ENCODE measurements at places on chromosomes 6 and 20.

- DNase-seq: no peak
Measured at GRCh38 chr6:93900142-93900541, 480.8 kb upstream of the EPHA7 start.

GRCh38 chr6:37699138-37699766, 1.6 kb upstream of the MDGA1 start:
- peak; percentile 85 for DNase-seq

DNA sequence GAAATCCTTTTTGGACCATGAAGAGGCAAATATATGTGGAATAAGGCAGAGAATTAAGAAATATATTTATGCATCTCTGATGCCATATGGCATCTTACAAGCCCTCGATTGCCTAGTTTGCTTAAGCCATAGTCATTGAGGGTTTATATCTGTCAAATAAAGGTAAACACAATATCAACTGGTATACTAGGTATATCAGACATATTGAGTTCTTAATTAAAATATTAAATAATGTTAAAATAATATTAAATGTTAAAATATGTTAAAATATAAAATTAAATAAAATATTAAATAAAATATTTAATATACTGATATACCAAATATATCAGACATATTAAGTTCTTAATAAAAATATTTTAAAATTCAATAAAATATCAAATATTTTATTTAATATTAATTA, 567.4 kb upstream of the PTCHD4 start:
- no peak for DNase-seq

- DNase-seq: no peak
Measured at GRCh38 chr6:121879149-121879548, 443.7 kb downstream of the GJA1 start.

GRCh38 chr20:34506480-34506879, 9.7 kb upstream of the DYNLRB1 start:
- DNase-seq: peak; percentile 19

DNA sequence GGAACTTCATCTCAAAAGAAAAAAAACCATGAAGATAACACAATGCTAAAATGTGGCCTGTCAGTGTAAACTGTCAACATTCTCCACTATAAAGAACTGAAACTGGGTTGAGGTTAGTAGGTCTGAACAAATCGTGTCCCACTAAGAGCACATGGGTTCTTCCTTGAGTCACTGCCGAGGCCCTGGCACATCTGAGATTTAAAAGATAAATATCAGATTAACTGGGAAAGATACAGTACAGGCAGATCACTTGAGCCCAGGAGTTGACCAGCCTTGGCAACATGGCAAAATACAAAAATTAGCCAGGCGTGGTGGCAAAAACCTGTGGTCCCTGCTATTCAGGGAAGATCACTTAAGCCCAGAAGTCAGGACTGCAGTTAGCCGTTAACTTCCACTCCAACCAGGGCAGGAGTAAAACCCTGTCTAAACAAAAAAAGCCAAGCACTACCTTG, 5.6 kb downstream of the EEF1A1 start:
- no peak for DNase-seq

DNA sequence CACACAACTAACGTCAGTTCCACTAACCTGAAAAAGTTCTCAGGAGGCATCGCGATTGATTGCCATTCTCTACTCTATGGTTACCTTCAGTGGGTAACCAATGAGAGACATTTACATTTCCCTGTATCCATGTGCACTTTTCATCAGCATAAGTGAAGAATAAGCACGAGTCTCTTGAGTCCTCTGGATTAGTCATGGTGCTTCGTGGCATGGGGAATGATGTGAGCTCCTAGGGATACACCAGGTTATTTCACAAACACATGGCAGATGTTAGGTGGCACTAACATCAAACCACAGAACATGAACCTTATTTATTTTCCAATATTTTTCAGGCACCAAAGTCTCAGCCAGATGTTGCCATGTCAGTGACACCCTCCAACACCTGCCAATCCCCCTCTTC, 64.0 kb downstream of the FYN start:
- no peak for DNase-seq

GRCh38 chr6:7232351-7232750, 80.6 kb downstream of the SSR1 start:
- DNase-seq: no peak

- peak; percentile 23 for DNase-seq
Measured at GRCh38 chr6:168865522-168865921, 388.1 kb downstream of the THBS2 start.

DNA sequence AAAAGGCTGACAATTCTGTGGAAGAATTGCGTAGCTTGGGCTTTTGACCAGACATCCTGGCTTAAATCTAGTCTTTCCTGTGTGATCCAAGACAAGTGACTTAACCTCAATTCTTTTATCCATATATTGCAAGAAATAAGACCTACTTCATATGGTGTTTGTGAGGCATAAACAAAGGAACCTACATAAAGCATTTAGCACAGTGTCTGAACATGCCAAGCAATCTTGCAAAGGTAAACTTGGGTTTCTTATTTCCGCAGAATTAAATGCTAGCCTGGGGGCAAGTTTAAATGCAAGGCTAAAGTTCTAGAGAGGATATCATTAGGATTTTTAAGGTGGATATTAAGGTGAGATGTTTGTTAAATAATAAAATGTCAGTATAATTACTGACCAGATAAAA, 47.9 kb downstream of the HDDC2 start:
- DNase-seq: no peak

GRCh38 chr6:98823428-98824161, 10.8 kb upstream of the POU3F2 start:
- no peak for DNase-seq

GRCh38 chr6:158900663-158901312, 81.6 kb upstream of the EZR start:
- DNase-seq: no peak

GRCh38 chr6:151914484-151914883, 107.0 kb downstream of the ESR1 start:
- no peak for DNase-seq

- DNase-seq: no peak
Measured at GRCh38 chr6:46323312-46323965, 152.7 kb upstream of the ENPP5 start.

- DNase-seq: no peak
Measured at GRCh38 chr20:35304956-35305355, 12.7 kb upstream of the FAM83C start.

GRCh38 chr20:45725134-45725533, 3.0 kb downstream of the SPINT4 start:
- no peak for DNase-seq

- DNase-seq: no peak
Measured at GRCh38 chr6:6090861-6091607, 84.3 kb upstream of the NRN1 start.

- DNase-seq: no peak
Measured at GRCh38 chr6:42375007-42375635, 76.6 kb downstream of the TRERF1 start.

- DNase-seq: no peak
Measured at GRCh38 chr20:52490711-52491430, 299.3 kb upstream of the ZFP64 start.

- no peak for DNase-seq
Measured at GRCh38 chr6:35500782-35501181, 3.9 kb upstream of the TEAD3 start.

- no peak for DNase-seq
Measured at GRCh38 chr20:6644813-6645628, 122.5 kb upstream of the BMP2 start.

DNA sequence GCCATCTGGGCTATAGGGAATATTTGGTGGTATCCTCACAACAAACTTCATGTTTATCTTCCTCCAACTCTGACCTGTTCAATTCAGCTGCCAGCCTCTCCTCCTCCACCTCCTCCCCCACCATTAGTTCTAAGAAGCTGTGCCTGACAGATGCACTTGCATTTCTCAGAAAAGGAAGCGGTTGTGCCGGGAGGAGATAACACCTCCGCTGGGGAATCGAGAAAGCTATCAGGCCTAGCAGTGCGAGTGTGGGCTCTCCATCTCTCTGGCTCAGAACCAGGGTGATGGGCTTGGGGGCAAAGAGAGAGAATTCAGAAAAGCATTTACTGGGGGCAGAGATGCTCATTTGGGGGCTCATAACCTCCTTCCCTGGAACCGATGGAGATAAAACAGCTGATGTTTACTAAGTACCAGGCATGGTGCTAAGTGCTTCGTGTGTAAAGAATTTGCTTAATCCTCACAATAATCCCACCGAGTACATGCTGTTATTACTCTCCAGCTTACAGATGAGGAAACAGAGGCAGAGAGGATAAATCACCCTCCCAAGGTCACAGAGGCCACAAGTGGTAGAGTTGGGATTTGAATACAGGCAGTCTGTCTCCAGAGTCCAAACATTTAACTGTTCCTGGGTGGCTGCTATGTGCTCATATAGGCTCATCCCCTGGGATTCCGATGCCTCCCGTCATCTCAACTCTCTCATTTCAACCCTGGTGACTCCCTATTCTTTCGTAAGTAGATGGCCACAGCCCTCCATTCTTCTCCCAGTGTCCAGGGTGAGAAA, 38.3 kb downstream of the COX4I2 start:
- DNase-seq: no peak

DNA sequence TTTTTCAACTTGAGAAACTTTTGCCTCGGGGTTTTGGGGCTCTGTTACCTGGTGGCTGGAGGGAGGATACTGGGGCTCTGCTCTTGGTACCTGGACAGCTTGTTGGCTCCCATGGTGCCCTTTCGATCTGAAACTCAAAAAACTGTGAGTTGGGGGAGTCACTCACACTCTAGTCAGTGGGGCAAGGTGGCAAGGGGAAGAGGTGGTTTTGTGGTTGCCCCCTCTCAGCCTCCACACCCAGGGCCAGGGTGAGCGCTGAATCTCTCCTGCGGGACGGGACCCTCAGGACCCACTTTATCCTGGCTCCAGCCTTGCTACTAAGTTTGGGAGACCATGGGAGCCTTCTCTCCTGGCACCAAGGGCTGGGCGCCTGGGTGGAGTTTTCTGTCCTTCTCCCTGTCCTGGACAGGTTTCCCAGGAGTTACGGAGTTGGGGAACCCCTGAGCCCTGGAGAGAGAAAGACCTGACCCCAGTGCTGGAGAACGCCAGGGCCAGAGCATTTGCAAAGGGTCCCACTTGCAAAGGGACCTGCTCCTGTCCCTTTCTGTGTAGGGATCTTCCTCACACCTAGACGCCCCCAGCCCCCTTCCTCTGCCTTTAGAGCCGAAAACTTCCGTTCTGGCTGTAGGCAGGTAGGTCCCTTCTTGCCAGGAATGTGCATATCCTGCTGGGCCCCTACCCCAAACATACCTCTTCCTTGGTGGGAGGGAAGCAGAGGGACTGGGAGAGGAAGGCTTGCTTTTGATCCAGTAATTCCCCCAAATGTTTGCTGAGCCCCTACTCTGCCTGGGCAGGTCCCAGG, 2.9 kb downstream of the FOXP4 start:
- no peak for DNase-seq

DNA sequence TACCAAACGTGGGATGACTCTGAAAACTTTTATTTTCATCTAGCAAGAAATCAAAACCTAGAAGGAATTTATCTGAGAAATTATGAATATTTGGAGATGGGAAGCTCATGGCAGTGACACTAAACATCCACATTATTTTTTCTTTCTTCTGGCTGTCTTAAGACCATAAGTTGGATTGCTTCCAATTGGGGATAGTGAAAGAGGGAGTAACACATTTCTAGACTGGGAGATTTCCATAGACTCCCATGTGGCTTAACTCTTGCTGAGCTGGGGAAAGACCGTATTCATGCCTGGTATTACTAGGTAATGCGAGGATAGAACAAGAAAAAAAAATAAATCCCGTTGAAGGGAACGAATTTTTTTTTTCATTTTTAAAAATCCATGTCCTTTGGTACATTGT, 120.0 kb downstream of the UTRN start:
- no peak for DNase-seq

GRCh38 chr6:47700053-47700452, 1.7 kb downstream of the ADGRF4 start:
- no peak for DNase-seq

GRCh38 chr6:7126754-7127153, 19.0 kb downstream of the RREB1 start:
- DNase-seq: no peak

DNA sequence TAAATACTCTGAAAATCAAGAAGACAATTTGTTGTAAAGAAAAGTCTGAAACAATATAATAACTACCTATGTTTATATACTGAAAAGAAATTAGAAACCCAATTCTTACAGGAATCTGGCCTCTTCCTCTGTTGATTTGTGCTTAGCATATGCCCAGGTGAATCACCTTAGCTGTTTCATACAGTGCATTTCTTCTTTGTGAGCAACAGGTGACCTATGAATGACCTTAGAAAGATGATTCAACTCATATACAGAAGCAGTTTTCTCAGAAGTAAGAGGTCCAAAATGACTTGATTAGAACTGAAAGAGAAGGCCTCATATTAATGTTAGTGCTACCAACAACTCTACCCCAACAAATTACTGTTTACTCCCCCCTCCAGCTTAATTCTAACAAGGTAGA, 419.5 kb upstream of the ID4 start:
- DNase-seq: no peak

- no peak for DNase-seq
Measured at GRCh38 chr6:36914227-36914794, 28.6 kb downstream of the C6orf89 start.

DNA sequence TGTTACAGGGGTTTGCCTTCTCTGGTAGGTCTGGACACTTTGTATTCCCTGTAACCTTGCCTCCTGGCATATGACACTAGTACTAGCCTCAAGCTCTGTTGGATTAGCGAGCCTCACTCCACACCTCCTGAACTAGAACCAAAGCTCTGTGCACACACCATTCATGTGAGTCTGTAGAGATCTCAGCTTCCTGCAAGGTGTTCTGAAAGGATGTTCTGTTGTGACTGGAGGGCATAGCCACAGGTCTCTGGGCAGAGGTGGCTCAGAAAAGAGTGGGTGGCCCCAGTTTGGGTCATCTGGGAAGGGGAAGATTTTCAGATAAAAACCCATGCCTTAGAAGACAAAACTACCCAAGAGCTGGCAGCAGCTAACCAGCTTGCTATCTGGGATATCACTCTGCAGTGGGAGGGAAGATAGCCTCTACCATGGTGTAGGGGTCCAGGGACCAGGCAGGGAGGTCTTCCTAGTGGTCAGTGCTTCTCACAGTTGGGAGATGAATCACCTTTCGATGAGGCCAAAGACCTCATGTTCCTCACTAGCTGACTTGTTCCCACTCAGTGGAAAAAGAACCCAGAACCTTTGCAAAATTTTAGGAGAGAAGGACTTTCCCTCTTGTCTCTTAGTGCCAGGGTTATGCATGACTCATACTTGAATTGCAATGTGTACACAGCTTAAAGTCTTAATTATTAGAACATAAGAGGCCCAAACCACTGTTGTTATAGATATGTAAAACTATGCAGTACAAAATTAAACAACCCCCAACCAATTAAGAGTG, 41.4 kb downstream of the HLA-F start:
- no peak for DNase-seq

DNA sequence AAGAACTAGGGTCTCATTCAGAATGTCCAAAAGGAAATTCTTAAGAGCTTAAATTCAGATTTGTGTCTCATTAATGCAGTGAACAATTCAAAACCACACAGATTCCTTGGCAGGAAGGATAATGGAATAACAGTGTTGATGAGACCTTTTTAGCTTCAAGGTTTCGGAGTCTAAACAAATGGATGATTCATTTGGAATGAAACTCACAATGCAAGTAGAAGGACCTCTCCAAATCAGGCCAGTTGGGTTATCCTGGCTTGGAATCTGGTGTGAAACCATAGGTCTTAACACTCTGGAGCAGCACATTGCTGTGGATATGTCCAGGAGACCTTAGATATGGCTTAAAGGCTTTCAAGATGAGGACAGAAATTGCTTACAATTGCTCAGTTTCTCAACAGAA, 44.9 kb downstream of the KCTD20 start:
- DNase-seq: no peak
